ENCODE measurements at places on chromosomes 3 and 15. TPM values are rescaled to one million over a fixed set of nuclear protein-coding genes. Genes with fewer than 3 reads are reported as not detected.

GRCh38 chr3:116037954-116038911 is 407.1 kb downstream of the LSAMP start:
- H3K4me1 ChIP-seq, result no peaks in the 10 kb centered on the region
- H3K36me3 ChIP-seq, result no peaks in the 10 kb centered on the region
- no peaks in the 10 kb centered on the region for H3K27me3 ChIP-seq
- no peak for DNase-seq
- H3K27ac ChIP-seq, result no peak overlapping the region

DNA sequence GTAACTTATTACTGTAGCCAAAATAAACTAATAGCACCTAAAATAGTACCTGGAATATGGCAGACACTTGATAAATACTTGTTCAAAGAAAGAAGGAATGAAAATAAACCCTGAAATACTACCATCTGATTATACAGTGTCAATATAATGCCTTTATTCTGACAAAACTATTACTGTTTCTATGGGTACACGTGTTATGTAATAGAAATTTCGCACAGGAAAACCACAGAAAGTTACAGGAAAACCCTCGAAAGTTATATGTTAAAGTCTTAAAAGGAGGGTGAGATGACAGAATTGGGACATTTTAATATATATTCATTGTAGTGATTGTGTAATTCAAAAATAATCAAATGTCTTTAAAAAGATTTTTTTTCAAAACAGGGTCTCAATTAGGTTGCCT is 28.8 kb downstream of the ETFA start:
- no peak for DNase-seq
- H3K4me3 ChIP-seq, result no peak overlapping the region
- H3K27me3 ChIP-seq, result no peaks in the 10 kb centered on the region
- H3K27ac ChIP-seq, result no peak overlapping the region
- peaks cover 48% of the 10 kb centered on the region for H3K36me3 ChIP-seq

Gene AADACL2
- total RNA-seq, result not detected

- no peak for DNase-seq
- no peaks in the 10 kb centered on the region for H3K36me3 ChIP-seq
- H3K27ac ChIP-seq, result no peak overlapping the region
- H3K4me1 ChIP-seq, result no peaks in the 10 kb centered on the region
Observed at GRCh38 chr3:20904671-20905070, 718.7 kb upstream of the SGO1 start.

Gene LRRN1
- 1.7 TPM for total RNA-seq

DNA sequence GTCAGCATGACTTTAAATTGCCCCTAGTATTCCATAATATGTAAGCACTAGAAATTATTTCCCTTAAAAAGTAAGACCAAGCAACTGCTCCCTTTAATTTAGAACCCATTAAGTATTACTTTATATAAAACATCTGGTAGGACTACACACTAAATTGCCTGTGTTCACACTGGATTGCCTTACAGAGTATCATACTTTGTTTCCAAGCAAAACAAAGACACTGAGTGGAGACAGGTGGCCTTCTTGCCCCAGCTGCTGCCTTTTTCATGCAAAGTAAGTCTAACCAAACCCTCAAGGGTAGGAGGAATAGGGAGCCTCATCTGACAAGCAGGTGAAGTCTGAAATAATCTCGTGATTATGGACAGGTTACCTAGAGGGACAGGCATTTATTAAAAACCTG is 87.3 kb downstream of the PEX5L start:
- no peak for DNase-seq
- no peak overlapping the region for H3K27ac ChIP-seq
- H3K4me3 ChIP-seq, result no peak overlapping the region
- H3K27me3 ChIP-seq, result peaks cover 18% of the 10 kb centered on the region
- H3K4me1 ChIP-seq, result peaks cover 3% of the 10 kb centered on the region
